ENCODE measurements at places on chromosomes 5 and 9.

- ATAC-seq: peak; percentile 79
Measured at GRCh38 chr5:36535378-36535777, 71.0 kb upstream of the SLC1A3 start.

- no peak for ATAC-seq
Measured at GRCh38 chr5:41980396-41980795, 55.3 kb downstream of the FBXO4 start.

DNA sequence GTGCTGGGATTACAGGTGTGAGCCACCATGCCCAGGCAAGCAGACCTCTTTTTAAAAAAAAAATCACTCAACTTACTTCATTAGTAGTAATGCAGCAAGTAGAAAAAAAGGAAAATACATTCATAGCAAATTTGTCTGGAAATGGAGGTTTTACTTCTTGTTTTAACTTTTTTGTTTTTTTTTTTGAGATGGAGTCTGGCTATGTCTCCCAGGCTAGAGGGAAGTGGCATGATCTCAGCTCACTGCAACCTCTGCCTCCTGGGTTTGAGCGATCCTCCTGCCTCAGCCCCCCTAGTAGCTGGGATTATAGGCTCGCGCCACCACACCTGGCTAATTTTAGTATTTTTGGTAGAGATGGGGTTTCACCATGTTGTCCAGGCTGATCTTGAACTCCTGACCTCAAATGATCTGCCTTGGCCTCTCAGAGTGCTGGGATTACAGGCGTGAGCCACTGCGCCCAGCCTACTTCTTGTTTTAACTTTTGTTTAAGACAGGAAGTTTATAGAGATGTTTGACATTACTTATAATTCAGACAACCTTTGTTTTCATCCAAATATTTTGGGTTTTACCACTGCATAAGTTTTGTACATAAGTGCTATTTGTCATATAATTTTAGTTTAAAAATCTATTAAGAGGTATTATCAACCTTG, 26.5 kb downstream of the UBE2R2 start:
- no peak for ATAC-seq

DNA sequence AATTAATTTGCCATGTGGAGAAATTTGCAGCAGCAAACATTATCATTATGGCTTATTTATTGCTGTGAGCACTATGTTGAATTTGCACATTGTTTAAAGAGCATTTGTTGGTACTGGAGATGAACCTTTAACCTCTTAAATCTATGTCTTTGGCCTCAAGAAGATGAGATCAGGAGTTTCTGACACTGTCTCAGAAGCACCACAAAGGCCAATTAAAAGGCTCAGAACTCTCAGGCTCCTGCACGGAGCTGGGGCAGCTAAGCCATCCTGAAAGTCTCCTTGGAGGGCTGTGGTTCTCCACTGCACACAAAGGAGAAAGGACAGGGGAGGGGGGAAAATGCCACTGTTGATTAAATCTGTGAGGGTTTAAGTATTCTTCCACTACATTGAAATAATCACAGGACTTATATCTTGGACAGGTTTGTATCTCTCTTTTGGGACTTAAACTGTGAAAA, 33.1 kb downstream of the ZNF366 start:
- ATAC-seq: no peak

GRCh38 chr9:137023157-137023556, 4.9 kb downstream of the ABCA2 start:
- ATAC-seq: no peak

- ATAC-seq: peak; percentile 85
Measured at GRCh38 chr5:55895346-55895745, 44.2 kb downstream of the IL31RA start.

DNA sequence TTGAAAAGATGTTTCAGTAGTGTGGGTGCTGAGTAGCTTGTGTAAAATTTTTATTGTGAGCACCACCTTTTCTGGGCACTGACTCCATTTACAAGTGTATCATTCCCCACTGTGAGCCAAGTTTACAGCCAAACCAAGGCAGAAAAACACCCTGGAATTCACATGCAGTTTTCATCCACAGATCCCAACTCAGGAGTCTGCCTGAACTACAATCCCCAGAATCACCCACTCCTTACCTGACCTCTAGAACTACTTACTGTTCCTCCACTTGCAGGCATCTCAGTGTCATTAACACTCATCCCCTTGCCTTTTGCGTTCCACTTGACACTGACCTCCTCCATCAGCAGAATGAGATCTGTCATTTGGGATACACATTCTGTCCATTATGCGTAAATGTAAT, 2042.6 kb upstream of the CDH6 start:
- no peak for ATAC-seq

GRCh38 chr5:163094492-163095180, 342.8 kb upstream of the CCNG1 start:
- ATAC-seq: no peak

GRCh38 chr5:172065431-172066065, 59.1 kb upstream of the FBXW11 start:
- no peak for ATAC-seq

DNA sequence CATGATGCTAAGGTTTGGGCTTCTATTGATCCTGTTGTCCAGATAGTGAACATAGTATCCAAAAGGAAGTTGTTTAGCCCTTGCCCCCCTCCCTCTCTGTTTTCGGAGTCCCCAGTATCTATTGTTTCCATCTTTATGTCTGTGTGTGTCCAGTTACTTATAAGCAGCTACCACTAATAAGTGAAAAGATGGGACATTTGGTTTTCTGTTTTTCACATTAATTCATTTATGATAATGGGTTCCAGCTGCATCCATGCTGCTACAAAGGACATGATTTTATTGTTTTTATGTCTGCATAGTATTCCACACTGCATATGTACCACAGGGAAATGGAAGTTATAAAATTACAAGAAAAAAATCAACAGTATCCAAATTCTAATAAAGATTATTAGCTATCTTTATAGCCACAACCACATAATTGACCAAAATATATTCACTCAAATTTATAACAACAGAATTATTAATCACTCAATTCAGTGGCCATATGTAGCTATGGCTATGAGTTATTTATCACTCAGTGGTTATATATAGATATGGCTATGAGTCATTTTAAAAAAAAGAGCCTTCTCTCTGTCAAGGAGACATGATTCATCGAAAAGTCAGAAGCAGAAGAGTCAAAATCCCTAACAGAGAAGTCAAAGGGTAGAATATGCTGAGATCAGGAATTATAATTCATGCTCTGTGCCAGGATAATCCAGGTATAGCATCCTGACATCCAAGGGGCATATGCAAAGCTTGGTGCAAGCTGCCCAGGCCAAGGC, 367.5 kb downstream of the DEPDC1B start:
- peak; percentile 39 for ATAC-seq

DNA sequence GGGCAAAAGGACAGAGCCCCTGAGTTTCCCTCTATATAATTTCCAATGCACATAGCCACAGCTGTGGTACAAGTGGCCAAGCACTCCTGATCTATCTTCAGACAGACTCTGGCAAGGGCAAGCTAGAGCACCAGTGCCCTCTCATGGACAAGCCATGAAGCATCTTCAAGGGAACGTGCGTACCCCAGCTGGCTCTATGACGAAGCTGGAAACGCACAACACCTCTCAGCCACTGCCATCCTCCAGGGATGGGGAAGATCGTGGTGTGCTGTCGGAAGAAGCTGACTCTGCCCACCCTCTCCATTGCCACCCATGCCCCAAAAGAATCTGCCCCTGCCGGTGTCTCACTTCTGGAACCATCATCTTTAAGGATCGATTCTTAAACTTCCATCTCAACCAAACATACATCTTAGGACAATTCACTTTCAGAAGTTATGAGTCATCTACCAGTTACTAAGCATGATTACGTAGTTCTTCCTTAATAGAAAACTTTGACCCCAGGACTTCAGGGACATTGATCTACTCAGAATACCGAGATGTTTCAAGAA, 482.9 kb downstream of the AGTPBP1 start:
- peak; percentile 99 for ATAC-seq

- no peak for ATAC-seq
Measured at GRCh38 chr9:30591461-30591860, 1793.0 kb upstream of the ACO1 start.

DNA sequence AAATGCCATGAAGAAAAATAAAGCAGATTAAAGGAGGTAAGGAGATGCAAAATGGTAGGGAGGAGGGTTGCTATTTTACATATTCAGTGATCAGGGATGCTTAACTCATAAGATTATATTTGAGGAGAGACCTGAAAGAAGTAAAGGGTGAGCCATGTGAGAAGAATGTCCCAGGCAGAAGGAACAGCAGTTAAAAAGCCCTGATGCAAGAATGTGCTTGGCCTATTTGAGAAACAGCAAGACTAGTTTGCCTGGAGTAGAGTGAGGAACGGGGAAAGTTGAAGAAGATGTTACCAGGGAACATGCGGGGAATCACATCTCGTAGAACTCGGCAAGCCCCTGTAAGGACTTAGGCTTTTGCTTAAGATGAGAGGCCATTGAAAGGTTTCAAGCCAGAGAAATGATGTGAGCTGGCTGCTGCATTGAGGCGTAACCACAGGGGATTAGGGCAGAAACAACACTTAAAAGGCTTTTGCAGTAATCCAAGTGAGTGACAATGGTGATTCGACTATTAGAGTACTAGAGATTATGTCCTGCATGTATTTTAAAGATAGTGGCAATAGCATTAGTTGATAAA, 198.7 kb downstream of the VPS13A start:
- ATAC-seq: no peak

GRCh38 chr5:74866596-74867162, 492 bp upstream of the FAM169A start:
- no peak for ATAC-seq

GRCh38 chr9:128276574-128277270, 646 bp downstream of the SWI5 start:
- ATAC-seq: peak; percentile 29

DNA sequence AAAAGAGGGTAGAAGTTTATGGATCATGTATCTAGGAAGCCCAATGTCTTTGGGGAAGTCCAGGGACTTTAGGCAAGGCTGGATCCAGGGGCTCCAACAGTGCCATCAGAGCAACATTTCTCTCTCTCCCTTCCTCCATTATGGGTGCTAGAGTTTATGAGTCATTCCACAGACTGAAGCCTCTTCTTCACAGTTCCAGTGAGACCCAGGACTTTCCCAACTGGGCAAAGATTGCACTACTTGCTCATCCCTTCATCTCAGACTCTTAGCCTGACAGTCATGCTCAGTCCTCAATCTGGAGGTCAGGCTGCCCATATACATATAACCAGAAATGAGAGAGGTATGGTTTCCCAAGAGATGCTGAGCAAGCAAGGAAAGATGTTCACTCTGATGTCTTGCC, 110.7 kb downstream of the FEM1C start:
- ATAC-seq: no peak

DNA sequence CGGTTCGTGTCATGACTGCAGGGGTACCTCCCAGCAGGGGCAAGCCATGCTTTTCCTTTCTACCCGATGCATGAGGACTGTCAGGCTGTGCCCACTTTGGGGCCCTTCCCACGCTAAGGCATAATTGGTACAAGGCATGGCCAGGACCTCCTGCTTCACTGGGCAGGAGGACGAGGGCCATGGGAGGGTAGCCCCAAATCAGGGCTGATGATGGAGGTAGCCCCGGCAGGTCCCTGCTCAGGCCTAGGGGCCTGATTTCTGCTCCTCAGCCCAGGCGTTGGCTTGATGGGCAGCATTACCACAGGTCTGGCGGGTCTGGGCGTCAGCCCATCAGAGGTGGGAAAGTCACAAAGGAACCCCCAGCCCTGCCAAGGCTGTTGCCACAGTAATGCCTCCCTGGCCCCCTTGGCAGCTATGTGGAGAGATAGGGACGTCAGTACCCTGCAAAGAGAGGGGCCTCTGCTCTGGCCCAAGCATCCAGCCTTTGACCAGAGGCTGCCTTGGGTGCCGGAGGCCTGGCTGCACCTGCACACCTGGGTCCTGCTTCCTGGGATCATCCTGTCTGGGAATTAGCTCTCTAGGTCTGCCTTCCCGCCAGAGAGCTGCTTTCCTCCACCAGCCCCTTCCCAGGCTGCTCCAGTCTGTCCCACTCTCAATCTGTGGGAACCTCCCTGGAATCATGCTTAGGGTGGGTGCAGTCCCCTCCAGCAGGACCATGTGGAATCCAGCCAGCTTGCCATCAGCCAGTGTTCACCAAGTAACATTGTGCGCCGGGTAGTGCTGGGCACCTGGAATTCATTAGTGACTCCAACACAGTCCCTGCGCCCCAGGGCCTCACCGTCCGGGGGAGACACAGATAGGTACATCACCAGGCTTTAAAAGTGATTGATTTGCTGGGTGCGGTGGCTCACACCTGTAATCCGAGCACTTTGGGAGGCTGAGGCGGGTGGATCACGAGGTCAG, 15.4 kb downstream of the TSPAN17 start:
- no peak for ATAC-seq

DNA sequence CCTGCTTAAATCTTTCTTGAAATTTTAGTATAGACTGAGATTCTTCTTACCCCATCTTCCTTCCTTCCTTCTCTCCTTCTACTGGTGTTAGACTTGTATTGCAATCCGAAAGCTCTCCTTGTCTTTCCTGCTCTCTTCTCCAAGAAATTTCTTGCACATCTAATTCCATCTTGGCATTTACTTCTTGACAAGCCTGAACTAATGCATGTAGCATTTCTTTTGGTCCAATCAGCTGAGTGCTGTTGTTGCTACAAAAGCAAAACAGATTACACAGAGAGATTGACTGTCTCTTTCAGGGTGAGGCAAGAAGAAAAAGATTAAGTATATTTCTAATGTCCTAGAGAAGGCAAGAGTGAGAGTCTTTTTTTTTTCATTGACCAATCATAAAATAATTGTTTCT, 51.6 kb upstream of the MAP1B start:
- no peak for ATAC-seq

GRCh38 chr5:163867324-163867723, 361.9 kb downstream of the MAT2B start:
- no peak for ATAC-seq

GRCh38 chr9:135701067-135701958, 672 bp upstream of the KCNT1 start:
- peak; percentile 48 for ATAC-seq

DNA sequence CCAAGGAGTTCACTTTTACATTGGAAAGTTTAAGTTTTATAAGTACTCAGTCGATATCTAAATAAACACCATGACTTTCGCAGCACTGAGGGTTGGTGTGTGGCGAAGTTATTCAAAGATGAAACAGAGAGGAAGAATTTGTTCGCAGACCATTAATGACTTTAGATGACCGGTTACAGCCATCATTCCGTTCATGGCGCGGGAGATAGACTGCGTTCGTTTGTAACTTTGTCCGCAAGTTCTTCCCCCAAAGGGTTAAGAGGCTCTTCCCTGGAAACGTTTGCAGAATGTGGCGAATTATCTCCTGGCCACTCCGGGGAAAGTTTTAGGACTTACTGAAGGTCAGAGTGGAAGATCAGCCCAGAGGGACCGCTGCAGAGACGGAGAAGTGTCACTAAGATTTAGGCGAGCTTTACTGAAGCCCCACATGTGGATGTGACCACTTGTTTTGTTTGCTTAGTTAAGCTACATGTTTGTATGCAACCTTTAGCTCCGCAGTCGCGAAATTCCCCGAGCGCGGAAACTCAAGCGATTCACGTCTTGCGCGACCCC, 2.2 kb upstream of the FOXD1 start:
- no peak for ATAC-seq

DNA sequence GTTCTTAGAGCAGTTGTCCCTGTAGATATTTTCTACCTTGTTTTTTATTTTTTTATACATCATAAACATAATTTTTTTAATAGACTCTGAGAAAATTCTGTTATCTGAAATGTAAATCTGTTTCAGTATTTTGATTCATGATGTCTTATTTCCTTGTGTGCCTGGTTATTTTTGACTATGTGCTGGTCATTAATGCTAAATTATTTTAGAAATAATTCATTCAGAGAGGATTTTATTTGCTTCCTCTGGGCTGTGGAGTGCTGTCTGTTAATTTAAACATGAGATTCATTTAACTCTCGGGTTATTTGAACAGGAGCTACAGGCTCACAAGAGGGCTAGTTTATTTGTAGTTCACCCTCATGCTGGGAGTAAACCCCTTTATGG, 124.3 kb upstream of the PITX1 start:
- no peak for ATAC-seq

Measured in motor neuron (in vitro differentiated cells).